Diencephalon (tissue), 1 donor: ENCODE measurements at places on chromosomes 13 and 19. TPM values are rescaled to one million over a fixed set of nuclear protein-coding genes. Genes with fewer than 3 reads are reported as not detected.

Gene ADGRE3
- total RNA-seq = not detected

Gene GRAMD1A
- total RNA-seq = 47.1 TPM

Gene CGB5
- not detected for total RNA-seq

Gene ZNF439
- 32.3 TPM for total RNA-seq

Gene SGTA
- 40.6 TPM for total RNA-seq

Gene LGALS14
- 1.4 TPM for total RNA-seq

Gene CLEC11A
- total RNA-seq = 2.5 TPM

Gene ZNF709
- total RNA-seq = 28.1 TPM

Gene CYP2F1
- not detected for total RNA-seq

Gene ADM5
- total RNA-seq = 1.4 TPM

Gene ESD
- 116 TPM for total RNA-seq

Gene APC2
- total RNA-seq = 122 TPM

Gene ZNF559
- 37.8 TPM for total RNA-seq

Gene ZNF541
- total RNA-seq = 0.23 TPM

Gene SIGLEC11
- 0.23 TPM for total RNA-seq

Gene COL5A3
- total RNA-seq = 1.2 TPM

Gene RUBCNL
- 5.8 TPM for total RNA-seq

Gene CGB8
- total RNA-seq = not detected

Gene CDX2
- total RNA-seq = not detected

Gene CYP2A7
- total RNA-seq = not detected

Gene FCAR
- 0.92 TPM for total RNA-seq

Gene APOC4
- total RNA-seq = not detected

Gene GSK3A
- total RNA-seq = 34.6 TPM

Gene ZNF837
- 1.2 TPM for total RNA-seq

Gene OVOL3
- total RNA-seq = not detected

Gene KLK4
- total RNA-seq = not detected

Gene BCAM
- total RNA-seq = 7.4 TPM

Gene SIGLEC10
- total RNA-seq = 3.0 TPM

Gene VAV1
- 5.1 TPM for total RNA-seq

Gene MYCBP2
- 283 TPM for total RNA-seq
